ENCODE measurements at places on chromosomes 2 and 18. TPM values are rescaled to one million over a fixed set of nuclear protein-coding genes. Genes with fewer than 3 reads are reported as not detected.

DNA sequence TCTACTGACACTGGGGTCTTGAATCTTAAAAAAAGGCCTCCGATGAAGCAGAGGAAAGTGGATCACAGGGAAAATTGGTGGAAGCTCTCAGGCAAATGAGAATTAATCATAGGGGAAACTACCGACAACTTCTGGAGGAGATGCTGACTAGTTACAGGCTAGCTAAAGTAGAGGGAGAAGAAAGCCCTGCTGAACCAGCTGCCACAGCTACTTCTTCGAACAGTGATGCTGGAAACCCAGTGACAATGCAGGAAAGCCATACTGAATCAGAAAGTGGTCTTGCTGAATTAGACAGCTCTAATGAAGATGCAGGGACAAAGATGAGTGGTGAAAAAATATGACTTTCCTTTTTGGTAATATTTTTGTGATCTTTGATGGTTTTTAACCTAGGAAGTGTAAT is 44.9 kb upstream of the SLC3A1 start:
- no peak overlapping the region for H3K4me3 ChIP-seq
- no peaks in the 10 kb centered on the region for H3K4me1 ChIP-seq
- H3K36me3 ChIP-seq: peaks cover 27% of the 10 kb centered on the region
- no peak for DNase-seq
- no peaks in the 10 kb centered on the region for H3K27me3 ChIP-seq

Gene TIA1
- total RNA-seq: 120 TPM

DNA sequence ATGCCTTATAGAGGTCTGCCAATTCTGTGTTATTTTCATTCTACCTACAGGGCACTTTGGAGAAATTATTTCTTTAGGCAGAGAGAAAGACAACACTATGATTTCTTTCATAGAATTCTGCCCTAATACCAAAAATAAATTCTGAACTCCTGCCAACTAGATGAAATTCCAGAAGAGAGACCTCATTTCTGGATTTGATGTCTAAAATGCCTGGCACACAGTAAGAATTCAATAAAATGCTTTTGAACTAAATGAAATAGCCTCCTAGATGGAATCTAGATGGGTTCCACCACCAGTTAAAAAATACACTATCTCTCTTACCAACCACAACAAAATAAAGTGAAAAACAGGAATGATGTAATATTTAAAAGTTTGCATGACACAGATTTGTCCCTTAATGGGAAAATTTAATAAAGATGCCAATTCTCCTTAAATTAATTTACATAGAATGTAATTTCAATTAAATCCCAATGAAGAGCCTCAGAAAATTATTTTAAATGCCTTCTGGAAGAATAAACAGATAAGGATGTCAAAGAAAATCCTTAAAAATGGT is 75.0 kb downstream of the OSBPL1A start:
- H3K4me1 ChIP-seq: no peaks in the 10 kb centered on the region
- H3K36me3 ChIP-seq: no peaks in the 10 kb centered on the region
- no peak for DNase-seq
- H3K27ac ChIP-seq: no peak overlapping the region
- no peaks in the 10 kb centered on the region for H3K27me3 ChIP-seq
- no peak overlapping the region for H3K4me3 ChIP-seq

Gene CPO
- total RNA-seq: 0.20 TPM

GRCh38 chr2:164937864-164938401 is 17.4 kb downstream of the SLC38A11 start:
- H3K27me3 ChIP-seq: no peaks in the 10 kb centered on the region
- no peak overlapping the region for H3K4me3 ChIP-seq
- H3K27ac ChIP-seq: no peak overlapping the region
- H3K4me1 ChIP-seq: no peaks in the 10 kb centered on the region
- no peaks in the 10 kb centered on the region for H3K36me3 ChIP-seq
- no peak for DNase-seq

DNA sequence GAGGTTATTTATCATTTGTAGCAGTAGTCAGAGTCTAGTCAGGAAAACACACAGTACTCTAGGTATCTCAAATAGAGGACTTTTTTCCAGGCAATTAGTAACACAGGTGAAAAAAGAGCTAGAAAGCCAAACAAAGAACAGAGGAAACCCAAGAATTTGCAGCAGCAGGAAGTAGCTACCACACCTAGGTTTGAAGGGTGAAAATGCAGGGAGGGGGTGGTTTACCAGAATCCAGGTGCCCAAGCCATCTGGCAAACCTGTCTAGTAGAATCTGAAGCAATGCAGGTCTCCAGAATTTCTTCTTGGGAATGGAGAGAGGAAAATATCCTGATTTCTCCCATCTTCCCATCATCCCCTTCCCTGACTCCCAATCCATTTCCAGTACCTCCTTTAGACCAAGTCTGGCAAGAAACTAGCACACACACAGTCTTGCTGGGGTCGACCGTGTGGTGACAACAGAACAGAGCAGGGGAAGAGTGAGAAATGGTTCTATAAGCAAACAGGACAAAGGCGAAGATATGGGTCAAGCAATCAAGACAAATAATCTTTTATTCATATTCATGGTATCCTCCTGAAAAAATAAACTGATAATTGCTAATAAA is 231.9 kb upstream of the MMADHC start:
- no peaks in the 10 kb centered on the region for H3K27me3 ChIP-seq
- no peak overlapping the region for H3K4me3 ChIP-seq
- no peaks in the 10 kb centered on the region for H3K4me1 ChIP-seq
- H3K36me3 ChIP-seq: no peaks in the 10 kb centered on the region
- no peak overlapping the region for H3K27ac ChIP-seq
- no peak for DNase-seq

DNA sequence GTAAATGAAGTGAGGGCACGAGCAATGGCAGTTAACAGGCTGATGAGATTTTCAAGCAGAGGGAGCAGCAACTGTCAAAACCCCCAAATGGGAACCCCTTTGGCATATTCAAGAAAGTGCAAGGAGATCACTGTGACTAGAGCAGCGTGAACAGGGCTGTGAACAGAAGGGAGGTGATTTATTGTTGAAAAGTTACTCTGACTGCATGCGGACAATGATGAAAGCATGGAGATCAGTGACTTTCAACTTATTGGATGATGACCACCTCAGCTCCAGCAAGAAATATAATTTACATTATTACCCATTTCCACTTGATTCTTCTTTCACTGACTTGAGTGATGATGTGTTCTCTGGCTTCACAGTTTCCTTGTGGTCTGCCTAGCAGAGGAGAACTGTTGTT is 187.8 kb upstream of the BOD1L2 start:
- no peaks in the 10 kb centered on the region for H3K4me1 ChIP-seq
- no peaks in the 10 kb centered on the region for H3K36me3 ChIP-seq
- no peak overlapping the region for H3K27ac ChIP-seq
- no peak overlapping the region for H3K4me3 ChIP-seq

DNA sequence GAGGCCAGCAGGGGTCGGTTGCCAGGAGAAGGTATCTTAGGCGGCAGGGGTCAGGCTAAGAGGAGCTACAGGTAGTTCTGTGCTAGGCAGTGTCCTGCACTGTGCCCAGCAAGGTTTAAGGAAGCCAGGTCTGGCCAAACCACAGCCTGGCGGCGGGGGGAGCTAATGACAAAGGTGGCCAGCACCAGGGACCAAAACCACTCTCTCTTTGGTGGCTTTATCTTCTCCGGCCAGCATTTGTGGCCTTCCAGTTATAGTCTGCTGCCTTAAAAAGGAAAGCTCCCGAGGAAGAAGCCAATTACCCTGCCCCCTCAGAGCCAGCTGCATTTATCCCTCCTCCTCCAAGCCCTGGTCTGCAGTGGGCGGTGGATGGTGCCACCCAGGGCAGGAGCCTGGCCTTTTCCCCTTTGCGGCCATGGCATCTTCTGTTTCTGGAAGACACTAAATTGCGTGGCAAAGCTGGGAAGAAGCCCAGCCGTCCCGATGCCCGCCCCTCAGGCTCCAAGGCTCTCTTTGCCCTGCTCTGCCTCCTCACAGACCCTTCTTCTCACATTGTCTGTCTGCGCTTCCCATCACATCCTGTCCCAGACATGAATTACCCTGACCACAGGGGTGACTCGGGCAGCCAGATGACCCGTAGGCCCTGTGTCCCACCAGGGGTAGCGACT is 94.6 kb downstream of the EN1 start:
- H3K4me3 ChIP-seq: no peak overlapping the region
- no peaks in the 10 kb centered on the region for H3K36me3 ChIP-seq
- peaks cover 11% of the 10 kb centered on the region for H3K27me3 ChIP-seq
- no peak overlapping the region for H3K27ac ChIP-seq

DNA sequence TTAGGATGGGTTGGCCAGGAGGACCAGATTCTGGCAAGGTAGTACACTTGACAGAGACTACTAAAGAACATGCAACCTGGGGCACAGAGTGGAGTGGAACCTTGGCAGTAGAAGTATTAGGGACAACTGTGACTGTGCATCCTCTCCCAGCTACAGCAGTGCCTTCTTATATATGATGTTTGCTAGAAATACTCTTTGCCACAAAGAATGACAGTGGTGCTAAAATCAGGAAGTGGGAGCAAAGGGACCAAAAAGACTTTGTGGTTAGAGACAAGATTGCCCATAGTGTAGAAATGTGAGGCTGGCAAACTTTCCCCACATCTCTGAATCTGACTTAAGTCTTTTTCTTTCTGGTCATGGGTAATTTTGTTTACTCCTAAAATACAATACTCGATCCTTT is 9.4 kb upstream of the SLC38A11 start:
- no peaks in the 10 kb centered on the region for H3K27me3 ChIP-seq
- H3K36me3 ChIP-seq: no peaks in the 10 kb centered on the region
- H3K4me3 ChIP-seq: no peak overlapping the region
- no peaks in the 10 kb centered on the region for H3K4me1 ChIP-seq
- DNase-seq: no peak

DNA sequence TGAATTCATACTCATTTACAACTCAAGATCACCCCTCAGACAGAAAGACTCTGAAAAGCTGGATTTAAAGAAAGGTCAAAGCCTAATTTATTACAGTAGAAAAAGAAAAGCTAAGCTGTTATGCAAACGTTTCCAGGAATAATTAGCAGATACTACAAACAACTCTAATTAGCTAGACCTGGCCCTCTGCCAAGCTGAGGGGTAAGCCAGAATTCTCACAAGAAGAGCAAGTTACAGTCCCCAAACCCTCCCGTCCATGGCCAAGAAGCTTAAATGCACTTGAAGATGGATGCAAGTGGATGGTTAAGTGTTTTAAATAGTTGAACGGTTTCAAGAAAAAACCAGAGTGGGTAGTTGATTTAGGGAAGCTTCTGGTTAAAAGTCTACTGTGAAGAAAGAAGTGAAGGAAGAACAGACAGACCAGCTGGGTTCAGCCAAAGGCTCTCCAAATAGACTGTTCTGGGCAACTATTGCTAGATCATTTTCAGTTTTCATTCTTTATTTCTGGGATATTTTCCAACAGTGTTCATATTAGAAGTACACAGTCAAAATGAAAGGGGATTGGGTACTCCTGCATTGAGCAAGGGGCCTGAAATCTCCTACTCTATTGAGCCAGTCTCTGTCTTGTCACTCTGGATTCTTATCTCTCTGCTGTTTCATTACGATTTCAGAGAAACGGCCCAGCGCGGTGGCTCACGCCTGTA is 4.8 kb downstream of the LMAN2L start:
- peak; percentile 82 for DNase-seq
- H3K36me3 ChIP-seq: no peaks in the 10 kb centered on the region
- H3K4me3 ChIP-seq: no peak overlapping the region
- no peaks in the 10 kb centered on the region for H3K27me3 ChIP-seq
- H3K4me1 ChIP-seq: peaks cover 35% of the 10 kb centered on the region

Gene HSPE1
- 96.7 TPM for total RNA-seq

DNA sequence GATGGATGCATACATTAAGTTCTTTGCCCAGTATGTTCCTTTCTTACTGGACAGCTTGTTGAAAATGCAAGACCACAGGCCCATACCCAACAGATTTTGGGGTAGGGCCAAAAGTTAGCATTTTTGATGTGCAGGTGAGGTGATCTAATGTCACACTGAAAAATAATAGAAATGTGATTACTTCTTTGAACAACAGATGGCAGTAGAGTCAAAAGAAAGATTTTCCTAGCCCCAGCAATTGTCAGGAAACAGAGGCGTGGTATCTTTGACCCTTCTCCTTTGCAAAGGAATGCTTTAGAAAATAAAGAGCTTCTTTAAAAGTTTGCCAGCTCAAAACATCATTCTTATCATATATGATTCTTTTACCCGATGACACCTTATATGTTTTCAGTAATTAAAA is 343.6 kb upstream of the SYT4 start:
- no peak overlapping the region for H3K27ac ChIP-seq
- H3K4me3 ChIP-seq: no peak overlapping the region
- H3K27me3 ChIP-seq: no peaks in the 10 kb centered on the region
- H3K36me3 ChIP-seq: no peaks in the 10 kb centered on the region

- no peaks in the 10 kb centered on the region for H3K4me1 ChIP-seq
- no peak for DNase-seq
- H3K27ac ChIP-seq: no peak overlapping the region
- H3K4me3 ChIP-seq: no peak overlapping the region
- no peaks in the 10 kb centered on the region for H3K27me3 ChIP-seq
- no peaks in the 10 kb centered on the region for H3K36me3 ChIP-seq
These were observed 363.1 kb downstream of the DSC3 start for GRCh38 chr18:30679285-30679930.

Gene PIEZO2
- 40.3 TPM for total RNA-seq

- no peak overlapping the region for H3K27ac ChIP-seq
- H3K27me3 ChIP-seq: no peaks in the 10 kb centered on the region
- H3K4me3 ChIP-seq: no peak overlapping the region
- no peak for DNase-seq
These were observed 583.3 kb downstream of the SATB2 start for GRCh38 chr2:198874472-198874858.

Gene CFAP221
- 20.0 TPM for total RNA-seq

Gene GALNT14
- total RNA-seq: 2.1 TPM

GRCh38 chr2:203582468-203582867 is 47.4 kb upstream of the RAPH1 start:
- no peaks in the 10 kb centered on the region for H3K27me3 ChIP-seq
- peak overlapping the region; percentile 13 for H3K27ac ChIP-seq
- DNase-seq: no peak
- H3K36me3 ChIP-seq: no peaks in the 10 kb centered on the region

- peaks cover 21% of the 10 kb centered on the region for H3K4me1 ChIP-seq
- no peaks in the 10 kb centered on the region for H3K36me3 ChIP-seq
- H3K27me3 ChIP-seq: peaks cover 16% of the 10 kb centered on the region
- H3K27ac ChIP-seq: no peak overlapping the region
These were observed 10.8 kb upstream of the SNED1 start for GRCh38 chr2:240987588-240987987.

GRCh38 chr2:15670981-15671380 is 79.3 kb downstream of the DDX1 start:
- no peaks in the 10 kb centered on the region for H3K4me1 ChIP-seq
- no peaks in the 10 kb centered on the region for H3K36me3 ChIP-seq

GRCh38 chr18:33814546-33814945 is 236.5 kb downstream of the ASXL3 start:
- no peaks in the 10 kb centered on the region for H3K4me1 ChIP-seq
- no peak overlapping the region for H3K27ac ChIP-seq
- H3K27me3 ChIP-seq: no peaks in the 10 kb centered on the region
- no peaks in the 10 kb centered on the region for H3K36me3 ChIP-seq

Measured in left lung (tissue), 14 donors.